ENCODE measurements at places on chromosomes 11 and 22.

GRCh38 chr11:131389582-131389981 lies 19.2 kb downstream of the NTM start:
- no peak for DNase-seq

DNA sequence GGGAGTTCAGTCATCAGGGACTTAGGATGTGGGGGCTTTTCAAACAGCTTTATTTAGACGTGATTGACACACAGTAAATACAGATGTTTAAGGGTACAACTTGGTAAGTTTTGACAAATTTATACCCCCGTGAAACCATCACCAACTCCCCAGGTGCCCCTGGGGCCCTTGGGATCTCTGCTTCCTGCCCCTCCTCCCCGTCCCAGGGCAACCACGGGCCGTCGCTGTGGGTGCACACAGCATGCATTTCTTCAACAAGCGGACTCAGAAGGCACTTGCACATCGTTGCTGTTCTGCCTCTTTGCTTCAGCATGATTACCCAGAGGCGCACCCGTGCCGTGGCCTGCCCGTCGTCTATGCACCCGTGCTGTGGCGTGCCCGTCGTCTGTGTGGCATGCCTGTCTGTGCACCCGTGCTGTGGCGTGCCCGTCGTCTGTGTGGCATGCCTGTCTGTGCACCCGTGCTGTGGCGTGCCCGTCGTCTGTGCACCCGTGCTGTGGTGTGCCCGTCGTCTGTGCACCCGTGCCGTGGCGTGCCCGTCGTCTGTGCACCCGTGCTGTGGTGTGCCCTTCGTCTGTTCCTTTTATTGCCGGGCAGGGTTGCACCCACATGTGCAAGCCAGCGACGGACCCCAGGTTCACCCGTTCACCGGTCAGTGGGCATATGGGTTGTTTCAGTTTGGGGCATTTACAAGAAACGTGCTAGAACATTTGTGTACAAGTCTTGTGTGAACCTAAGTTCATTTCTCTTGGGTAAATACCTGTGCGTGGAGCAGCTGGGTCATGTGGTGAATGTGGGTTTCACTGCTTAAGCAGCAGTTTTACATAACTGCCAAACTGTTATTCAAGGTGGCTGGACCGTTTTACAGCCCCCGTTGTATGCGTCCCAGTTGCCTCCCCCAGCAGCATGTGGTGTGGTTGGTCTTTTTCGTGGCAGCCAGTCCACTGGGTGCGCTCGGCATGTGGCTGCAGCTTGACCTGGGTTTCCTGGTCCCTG lies 8.3 kb downstream of the CD81 start:
- DNase-seq = no peak

GRCh38 chr11:12137938-12138731 lies 27.7 kb downstream of the MICAL2 start:
- no peak for DNase-seq

GRCh38 chr11:29937526-29937925 lies 79.3 kb downstream of the KCNA4 start:
- no peak for DNase-seq

- DNase-seq = no peak
Measured at GRCh38 chr11:3340025-3340424, 38.9 kb downstream of the ZNF195 start.

Data from HEK293T (cell line).